ENCODE measurements at places on chromosomes 4 and X.

DNA sequence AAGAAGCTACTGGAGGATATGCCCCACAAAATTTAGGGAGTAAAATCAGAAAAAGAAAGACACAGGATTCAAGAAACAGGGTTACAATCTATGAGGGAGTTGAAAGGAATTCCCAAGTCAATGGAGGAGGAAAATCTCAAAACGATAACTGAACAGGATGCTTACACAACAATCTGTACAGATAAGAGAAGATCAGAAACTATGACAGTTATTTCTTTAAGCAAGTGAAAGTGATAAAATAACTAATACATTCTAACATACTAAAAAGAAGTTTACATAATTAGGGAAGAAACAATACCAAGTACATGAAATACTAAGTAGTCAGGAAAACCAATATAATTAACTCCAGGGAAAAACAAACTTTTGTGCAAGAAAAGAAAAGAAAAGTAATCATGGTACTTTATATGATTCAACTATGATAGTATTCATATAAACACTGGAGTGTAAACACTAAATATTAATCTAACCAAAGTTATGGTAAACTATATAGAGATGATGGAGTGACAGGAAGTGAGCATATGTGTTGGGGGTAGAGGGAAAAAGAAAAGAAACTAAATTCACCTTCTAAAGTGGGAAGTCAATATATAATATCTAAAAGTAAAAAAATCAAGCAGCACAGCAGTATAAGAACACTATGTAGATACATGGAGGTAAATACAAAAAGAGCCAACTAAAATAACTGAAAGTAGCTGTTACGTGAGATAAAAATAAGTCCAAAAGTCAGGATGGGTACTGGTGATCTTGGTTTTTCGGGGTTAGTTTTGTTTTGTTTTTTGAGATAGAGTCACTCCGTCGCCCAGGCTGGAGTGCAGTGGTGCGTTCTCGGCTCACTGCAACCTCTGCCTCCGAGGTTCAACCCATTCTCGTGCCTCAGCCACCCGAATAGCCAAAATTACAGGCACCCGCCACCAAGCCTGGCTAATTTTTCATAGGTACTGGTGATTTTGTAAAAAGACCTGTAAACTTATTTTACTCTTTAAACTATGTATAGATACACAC is 99.3 kb downstream of the TEX11 start:
- DNase-seq = no peak

DNA sequence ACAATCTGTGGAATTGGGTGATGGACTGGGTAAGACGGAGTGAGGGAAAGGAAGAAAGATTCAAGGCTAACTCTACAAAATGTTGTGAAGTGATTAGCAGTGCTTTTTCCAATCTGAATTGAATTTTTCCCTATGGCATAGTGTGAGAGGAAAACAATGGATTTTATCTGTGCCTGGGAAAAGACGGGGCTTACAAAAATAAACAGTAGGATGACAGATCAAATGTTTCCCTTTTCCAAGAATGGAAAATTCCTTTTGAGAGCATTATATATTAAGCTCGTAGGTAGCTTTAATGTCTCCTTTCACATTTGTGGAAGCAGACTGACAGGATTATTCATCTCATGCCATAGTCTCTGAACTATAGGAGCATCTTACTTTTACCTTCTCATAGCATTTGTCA is 27.8 kb downstream of the ATP11C start:
- DNase-seq = no peak

DNA sequence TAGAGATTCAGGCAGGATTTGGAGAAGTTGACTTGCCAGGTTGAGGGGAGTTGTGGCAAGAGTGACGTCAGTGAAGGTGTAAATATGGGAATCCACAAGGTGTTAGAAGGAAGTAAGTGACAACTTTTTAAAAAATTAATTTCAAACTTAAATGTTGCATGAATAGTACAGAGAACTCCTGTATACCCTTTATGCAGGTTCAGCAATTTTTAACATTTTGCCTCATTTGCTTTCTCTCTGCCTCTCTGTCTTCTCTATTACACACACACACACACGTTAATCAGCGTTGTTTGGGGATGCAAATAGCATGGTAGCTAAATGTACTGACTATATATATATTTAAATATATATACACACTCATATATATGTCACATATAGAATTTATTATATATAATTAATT is 273.7 kb downstream of the SMARCA1 start:
- DNase-seq = no peak

DNA sequence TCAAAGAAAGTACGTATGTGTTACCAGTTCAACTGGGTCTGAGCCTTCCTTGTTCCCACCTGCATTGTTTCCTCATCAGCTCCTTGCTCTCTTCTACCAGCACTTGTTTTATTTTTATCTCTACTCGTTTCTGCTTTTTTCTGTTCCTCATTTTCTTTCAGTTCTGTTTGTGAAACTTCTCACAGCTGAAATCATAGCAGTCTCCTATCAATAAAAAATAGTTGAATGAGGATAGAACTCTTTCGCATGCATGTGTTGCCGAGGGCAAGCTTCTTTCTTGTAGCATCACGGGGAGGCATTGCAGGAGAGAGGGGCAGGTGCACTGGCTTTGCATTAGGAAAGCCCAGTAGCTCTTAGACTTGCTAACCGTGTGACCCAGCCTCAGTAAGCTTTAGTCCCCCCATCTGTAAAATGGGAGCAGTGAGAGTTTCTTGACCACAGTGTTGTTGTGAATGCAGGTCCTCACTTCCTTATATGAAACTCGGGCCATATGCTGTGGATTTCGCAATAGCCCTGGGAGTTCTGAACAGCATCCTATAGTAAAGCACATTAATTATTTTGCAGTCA is 24.7 kb downstream of the OFD1 start:
- no peak for DNase-seq

DNA sequence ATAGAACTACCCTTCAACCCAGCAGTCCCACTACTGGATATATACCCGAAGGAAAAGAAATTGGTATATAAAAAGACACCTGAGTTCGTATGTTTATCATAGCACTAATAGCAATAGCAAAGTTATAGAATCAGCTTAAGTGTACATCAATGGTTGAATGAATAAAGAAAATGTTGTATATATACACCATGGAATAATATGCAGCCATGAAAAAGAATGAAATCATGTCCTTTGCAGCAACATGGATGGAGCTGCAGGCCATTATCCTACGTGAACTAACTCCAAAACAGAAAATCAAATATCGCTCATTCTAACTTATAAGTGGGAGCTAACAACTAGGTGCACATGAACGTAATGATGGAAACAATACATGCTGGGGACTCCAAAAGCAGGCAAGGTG is 143.5 kb upstream of the GK2 start:
- no peak for DNase-seq

GRCh38 chrX:4710618-4711433 is 997.4 kb upstream of the PRKX start:
- DNase-seq = no peak

DNA sequence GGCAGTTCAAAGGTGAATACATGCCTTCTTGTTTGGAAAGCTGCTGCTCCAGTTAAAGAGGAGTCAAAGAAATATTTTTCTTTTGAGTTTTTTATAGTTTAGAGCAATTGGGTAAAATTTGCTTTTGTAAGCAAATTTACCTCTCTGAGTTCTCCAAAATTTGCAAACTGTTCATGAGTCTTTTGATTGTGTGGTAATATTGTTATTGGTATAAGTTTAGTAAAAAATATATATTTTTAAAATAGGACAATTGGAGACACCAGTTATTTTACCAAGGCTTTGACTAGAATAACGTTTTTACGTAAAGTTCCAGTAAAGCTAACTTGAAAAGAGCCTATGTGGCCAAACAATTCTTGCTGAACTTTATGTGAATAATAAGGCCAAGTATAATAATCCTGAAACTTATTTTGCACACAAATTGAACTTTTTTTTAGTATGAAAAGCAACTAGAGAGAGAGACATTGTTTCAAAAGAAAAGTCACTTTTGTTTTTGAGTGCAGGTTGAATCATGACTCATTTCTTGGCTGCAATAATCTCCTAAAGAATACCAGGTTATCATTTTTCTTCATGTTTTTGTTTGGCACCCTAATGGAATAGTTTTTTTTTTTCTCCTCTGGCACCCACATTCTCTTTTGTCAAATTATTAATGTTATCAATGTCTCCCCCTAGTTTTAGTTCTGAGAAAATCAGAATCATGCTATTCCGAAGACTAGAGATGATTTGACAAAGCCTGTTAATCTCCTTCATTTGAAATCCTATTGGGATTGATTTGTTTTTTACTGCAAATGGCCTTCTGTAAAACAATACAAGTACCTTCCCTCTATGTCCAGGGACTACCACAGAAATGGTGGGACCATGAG is 57.1 kb downstream of the UGT2B10 start:
- DNase-seq = no peak

DNA sequence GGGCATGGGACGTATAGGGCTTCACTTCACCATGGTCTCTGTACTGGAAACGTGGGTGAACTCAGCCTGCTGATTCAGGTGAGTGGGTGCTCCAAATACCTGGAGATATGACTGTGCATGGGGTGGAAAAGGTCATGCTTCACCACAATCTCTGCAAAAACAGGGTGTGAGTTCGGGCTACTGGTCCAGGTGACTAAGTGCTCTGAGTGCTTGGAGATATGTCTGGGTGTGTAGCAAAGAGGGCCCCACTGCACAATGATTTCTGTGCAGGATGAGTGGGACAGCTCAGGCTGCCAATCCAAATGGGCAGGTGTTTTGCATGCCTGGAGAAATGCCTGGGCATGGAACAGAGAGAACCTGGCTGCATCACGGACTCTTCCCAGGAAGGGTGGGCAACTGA is 11.2 kb upstream of the CPXCR1 start:
- no peak for DNase-seq

DNA sequence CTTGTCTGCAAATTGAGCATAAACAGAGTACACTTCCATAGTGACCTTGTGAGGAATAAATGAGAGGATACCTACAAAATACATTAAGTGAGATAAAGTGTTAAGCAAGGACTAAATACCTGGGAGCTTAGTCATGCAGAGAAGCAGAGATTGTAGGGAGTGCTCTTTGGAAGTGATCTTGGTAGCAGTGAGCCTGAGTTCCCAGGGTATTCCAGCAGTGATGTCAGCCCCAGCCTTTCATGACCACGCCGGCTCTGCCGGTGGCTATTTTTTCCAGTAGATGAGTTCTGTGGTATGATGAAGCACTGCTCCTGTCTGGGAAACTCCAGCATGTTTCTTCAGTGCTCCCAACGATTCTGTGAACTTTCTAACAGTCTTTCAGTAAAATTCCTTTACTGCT is 391.5 kb upstream of the IGFBP7 start:
- no peak for DNase-seq

GRCh38 chr4:56844802-56845580 is 23.5 kb upstream of the SPINK2 start:
- DNase-seq = no peak

GRCh38 chrX:131729295-131729694 is 185.4 kb downstream of the OR13H1 start:
- peak; percentile 48 for DNase-seq

All from stimulated activated CD8-positive, alpha-beta memory T cell treated with anti-CD3 and anti-CD28 coated beads, Interleukin-2, amount 100 ng/mL, for 1 hour (primary cell).